ENCODE measurements at places on chromosomes 16 and 17. TPM values are rescaled to one million over a fixed set of nuclear protein-coding genes. Genes with fewer than 3 reads are reported as not detected.
A peak's percentile ranks its signal among the peaks of the same experiment; 100 is the strongest.

TEKT5 gene
- not detected for total RNA-seq

SLFN14 gene
- 0.35 TPM for total RNA-seq

TTYH2 gene
- total RNA-seq, result 4.3 TPM

HOXB1 gene
- total RNA-seq, result not detected

SPATA22 gene
- 1.3 TPM for total RNA-seq

GRCh38 chr16:55377840-55378239 is 53.8 kb downstream of the IRX6 start:
- no peaks in the 10 kb centered on the region for H3K27me3 ChIP-seq
- H3K4me1 ChIP-seq, result no peaks in the 10 kb centered on the region
- H3K36me3 ChIP-seq, result no peaks in the 10 kb centered on the region

- H3K36me3 ChIP-seq, result no peaks in the 10 kb centered on the region
- no peaks in the 10 kb centered on the region for H3K27me3 ChIP-seq
- H3K4me3 ChIP-seq, result no peak overlapping the region
- H3K27ac ChIP-seq, result no peak overlapping the region
Observed at GRCh38 chr16:58488531-58488930, 11.4 kb upstream of the NDRG4 start.

DNA sequence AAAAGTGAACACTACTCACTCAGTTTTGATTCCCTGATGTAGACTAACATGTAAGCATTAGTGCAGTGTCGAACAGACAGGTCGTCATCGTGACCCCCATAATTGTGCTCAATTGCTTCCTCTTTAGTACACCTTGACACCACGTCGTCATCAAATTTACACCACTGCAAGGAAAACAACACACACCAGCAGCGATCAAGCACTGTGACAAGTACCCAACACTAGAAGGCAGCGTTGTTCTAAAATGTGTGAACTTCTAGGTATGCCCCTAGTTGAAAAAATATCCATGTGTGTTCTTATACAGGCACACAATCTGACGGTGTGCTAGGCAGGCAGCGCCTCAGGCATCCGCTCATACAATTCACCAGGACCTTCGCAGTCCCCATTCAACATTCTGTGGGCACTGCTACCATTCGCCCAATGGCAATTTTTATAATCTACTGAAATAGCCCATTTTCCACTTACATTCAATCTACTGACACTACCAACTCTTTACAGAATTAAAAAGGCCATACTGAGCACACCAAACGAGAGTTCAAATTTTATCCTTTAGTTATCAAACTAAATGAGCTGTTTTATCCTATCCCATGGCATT is 23.1 kb downstream of the LITAFD start:
- DNase-seq, result no peak
- H3K36me3 ChIP-seq, result peaks cover 85% of the 10 kb centered on the region
- H3K27me3 ChIP-seq, result no peaks in the 10 kb centered on the region
- no peak overlapping the region for H3K4me3 ChIP-seq
- no peaks in the 10 kb centered on the region for H3K4me1 ChIP-seq
- H3K27ac ChIP-seq, result no peak overlapping the region

DNA sequence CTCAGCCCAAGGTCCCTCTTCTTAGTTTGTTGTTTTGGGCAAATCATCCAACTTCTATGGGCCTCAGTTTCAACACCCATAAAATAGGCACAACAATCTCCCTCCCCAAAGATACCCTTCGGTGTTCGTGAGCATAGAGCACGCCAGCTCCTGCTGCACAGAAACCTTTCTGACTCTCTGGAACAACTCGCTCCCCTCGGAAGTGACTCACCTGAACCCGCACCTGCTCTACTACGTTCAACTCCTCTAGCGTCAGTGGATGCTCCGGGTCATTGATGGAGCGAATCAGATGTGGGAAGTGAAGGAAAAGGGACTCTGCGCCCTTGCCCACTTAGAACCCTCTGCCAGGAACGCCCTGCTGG is 445 bp downstream of the CIAO2B start:
- peaks cover 2% of the 10 kb centered on the region for H3K36me3 ChIP-seq
- H3K4me1 ChIP-seq, result peaks cover 35% of the 10 kb centered on the region
- H3K27ac ChIP-seq, result peak overlapping the region; percentile 78
- no peaks in the 10 kb centered on the region for H3K27me3 ChIP-seq
- DNase-seq, result no peak

GRCh38 chr17:17052462-17053221 is 10.4 kb downstream of the MPRIP start:
- H3K4me1 ChIP-seq, result peaks cover 42% of the 10 kb centered on the region
- H3K4me3 ChIP-seq, result no peak overlapping the region
- no peak for DNase-seq
- H3K36me3 ChIP-seq, result peaks cover 4% of the 10 kb centered on the region
- no peaks in the 10 kb centered on the region for H3K27me3 ChIP-seq
- no peak overlapping the region for H3K27ac ChIP-seq

GRCh38 chr16:49183911-49184310 is 97.7 kb downstream of the CBLN1 start:
- H3K36me3 ChIP-seq, result no peaks in the 10 kb centered on the region
- H3K27me3 ChIP-seq, result no peaks in the 10 kb centered on the region
- no peaks in the 10 kb centered on the region for H3K4me1 ChIP-seq
- DNase-seq, result no peak
- H3K4me3 ChIP-seq, result no peak overlapping the region
- H3K27ac ChIP-seq, result no peak overlapping the region

GRCh38 chr17:13395346-13395745 is 206.4 kb downstream of the HS3ST3A1 start:
- no peaks in the 10 kb centered on the region for H3K27me3 ChIP-seq
- no peak for DNase-seq
- H3K36me3 ChIP-seq, result no peaks in the 10 kb centered on the region
